Muscle of back (tissue), 13 donors: ENCODE measurements at places on chromosomes 11 and 22.

DNA sequence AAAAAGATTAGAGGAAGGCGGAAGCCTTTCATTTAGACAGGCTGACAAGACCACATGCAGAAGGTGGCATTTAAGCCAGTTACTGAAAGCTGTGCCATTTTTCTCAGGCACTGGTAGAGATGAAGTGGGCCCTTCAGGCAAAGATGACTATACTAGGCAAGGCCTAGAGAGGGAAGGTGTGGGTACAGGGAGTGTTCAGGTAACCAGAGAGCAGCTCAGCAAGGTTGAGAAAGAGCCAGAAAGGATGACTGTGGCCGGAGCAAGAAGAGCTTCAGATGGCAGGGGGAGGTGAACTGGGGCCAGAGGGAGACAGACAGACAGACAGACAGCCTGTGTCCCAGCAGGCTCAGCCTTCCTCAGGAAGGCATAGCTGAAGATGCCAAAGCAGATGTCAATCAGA lies 88.1 kb upstream of the NARS2 start:
- no peak for DNase-seq

GRCh38 chr11:90309693-90310092 lies 86.8 kb upstream of the CHORDC1 start:
- DNase-seq, result no peak

GRCh38 chr11:47514825-47515647 lies 37.9 kb downstream of the CELF1 start:
- peak; percentile 48 for DNase-seq

DNA sequence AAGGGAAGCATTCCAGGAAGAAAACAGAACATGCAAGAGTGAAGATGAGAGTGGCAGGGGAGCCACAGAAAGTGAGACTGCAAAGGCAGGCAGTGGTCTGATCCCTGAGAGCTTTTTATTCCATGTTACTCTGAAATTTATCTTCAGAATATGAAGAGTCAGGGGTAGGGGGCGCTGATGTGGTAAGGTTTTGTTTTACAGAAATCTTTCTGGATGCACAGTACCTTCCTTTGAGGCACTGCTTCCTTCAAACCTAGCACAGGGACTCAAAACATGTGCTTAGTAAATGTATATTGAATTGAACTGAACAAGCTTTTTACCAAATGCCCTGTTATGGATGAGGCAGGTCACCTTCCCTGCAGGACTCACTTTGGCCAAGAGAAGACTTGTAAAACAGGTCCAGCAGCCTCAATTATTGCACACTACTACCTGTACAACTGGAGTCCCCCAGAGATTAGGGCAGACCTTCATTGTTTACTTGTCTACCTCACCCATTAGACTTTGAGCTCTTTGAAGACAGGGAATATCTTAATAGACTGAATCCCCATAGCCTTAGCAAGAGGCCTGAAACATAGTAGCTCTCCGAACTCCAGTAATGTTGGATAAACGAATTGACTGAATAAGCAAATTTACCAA lies 2.2 kb downstream of the PAK1 start:
- DNase-seq, result peak; percentile 12

DNA sequence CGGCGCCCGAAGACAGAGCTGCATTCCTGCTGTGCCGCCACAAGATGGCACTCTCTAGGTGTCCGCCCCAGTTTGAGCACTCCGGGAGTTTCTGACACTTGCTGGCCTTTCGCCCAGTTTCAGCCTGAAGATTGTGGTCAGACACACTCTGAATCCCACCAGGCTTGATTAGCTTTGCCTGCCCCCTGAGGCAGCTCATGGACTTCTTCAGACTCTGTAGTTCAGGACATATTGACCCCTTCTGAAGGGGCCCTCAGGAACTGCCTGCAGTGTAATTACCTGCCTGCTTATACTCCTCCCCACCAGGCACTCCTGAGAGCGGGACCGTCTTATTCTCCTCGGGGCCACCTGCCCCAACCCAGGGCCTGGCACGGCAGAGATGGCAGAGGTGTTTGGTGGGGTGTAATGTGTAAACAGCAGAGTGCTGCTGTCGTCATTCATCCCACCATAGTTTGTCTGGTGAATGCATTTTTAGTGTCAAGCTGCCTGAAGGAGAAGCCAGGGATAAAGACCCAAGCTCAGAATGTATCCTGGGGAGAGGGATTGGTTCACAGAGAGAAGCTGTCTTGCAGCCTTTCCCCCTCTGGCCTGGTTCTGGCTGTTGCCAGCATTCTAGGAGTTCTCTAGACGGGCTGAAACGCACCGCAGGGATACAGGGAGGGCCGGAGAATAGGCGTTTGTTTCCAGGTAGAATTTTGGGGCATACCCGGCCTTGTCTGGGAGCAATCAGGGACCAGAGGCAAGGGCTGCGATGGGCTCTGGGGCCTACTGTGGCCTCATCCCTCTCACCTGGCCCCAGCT lies 46.4 kb downstream of the EIF3F start:
- DNase-seq, result peak; percentile 79

DNA sequence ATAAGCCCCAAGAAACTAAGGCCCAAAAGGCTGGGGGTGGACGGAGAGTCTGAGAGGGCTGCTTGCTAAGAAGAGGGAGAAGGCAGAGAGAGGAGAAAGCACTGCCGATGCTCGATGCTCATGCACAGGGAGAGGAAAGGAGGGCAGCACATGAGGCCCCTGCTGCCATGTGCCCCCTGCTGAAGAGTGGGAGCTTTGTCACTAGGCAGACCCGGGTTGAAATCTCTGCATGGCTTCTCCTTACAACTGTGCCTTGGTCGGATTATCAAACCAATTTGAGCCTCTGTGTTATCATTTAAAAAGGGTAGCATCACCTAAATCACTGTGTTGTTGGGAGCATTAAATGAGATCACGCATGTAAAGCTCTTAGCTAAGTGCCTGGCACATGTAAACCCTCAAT lies 330.5 kb downstream of the NXPE2 start:
- DNase-seq, result no peak

DNA sequence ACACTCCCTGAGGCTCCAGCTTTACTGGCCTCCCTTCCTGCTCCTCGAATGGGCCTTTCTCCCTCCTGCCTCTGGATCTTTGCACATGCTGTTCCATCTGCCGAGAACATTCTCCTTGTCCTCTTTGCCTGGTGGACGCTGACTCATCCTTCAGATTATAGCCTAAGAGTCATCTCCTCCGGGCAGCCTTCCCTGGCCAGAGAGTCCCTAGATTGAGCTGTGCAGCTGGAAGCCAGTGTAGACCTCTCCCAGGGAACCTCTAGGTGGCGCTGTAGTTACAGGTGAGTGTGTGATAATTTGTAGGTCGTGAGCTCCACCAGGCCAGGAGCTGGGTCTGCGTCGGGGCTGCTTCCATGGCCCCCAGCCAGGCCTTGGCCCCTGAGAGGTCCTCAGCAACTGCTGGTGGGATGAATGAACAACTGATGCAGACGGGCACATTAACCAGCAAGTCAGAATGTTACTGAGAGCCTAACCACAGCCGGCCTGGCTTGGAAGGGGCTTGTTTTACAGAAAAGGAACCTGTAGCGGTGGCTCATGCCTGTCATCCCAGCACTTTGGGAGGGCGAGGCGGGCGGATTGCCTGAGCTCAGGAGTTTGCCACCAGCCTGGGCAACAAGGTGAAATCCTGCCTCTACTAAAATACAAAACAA lies 8.7 kb downstream of the PNPLA5 start:
- DNase-seq, result peak; percentile 43

DNA sequence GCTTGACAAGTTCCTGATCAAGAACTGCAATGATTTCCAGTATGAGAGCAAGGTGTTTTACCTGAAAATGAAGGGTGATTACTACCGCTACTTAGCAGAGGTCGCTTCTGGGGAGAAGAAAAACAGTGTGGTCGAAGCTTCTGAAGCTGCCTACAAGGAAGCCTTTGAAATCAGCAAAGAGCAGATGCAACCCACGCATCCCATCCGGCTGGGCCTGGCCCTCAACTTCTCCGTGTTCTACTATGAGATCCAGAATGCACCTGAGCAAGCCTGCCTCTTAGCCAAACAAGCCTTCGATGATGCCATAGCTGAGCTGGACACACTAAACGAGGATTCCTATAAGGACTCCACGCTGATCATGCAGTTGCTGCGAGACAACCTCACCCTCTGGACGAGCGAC lies 12.0 kb downstream of the YWHAH start:
- no peak for DNase-seq

DNA sequence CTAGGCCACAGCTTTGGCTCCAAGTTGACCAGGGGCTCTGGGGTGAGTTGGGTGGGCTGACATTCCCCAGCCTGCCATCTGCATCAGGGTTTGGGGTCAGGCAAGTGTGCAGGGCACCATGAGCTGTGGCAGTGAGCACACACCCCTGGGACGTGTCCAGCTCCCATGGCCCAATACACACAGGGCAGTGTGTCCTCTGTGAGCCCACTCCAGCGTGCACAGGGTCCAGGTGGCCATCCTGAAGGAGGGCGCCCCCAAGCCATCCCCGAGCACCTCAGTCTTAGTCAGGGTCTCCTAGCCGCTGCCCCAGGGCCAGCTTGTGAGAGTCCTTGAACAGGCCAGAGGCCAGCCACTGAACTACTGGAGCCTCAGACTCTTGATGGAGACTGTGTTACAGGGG lies 1.2 kb upstream of the FGF3 start:
- no peak for DNase-seq

GRCh38 chr11:39678996-39679395 lies 1780.5 kb downstream of the LRRC4C start:
- DNase-seq, result no peak

GRCh38 chr11:35393098-35393497 lies 26.3 kb downstream of the SLC1A2 start:
- no peak for DNase-seq

DNA sequence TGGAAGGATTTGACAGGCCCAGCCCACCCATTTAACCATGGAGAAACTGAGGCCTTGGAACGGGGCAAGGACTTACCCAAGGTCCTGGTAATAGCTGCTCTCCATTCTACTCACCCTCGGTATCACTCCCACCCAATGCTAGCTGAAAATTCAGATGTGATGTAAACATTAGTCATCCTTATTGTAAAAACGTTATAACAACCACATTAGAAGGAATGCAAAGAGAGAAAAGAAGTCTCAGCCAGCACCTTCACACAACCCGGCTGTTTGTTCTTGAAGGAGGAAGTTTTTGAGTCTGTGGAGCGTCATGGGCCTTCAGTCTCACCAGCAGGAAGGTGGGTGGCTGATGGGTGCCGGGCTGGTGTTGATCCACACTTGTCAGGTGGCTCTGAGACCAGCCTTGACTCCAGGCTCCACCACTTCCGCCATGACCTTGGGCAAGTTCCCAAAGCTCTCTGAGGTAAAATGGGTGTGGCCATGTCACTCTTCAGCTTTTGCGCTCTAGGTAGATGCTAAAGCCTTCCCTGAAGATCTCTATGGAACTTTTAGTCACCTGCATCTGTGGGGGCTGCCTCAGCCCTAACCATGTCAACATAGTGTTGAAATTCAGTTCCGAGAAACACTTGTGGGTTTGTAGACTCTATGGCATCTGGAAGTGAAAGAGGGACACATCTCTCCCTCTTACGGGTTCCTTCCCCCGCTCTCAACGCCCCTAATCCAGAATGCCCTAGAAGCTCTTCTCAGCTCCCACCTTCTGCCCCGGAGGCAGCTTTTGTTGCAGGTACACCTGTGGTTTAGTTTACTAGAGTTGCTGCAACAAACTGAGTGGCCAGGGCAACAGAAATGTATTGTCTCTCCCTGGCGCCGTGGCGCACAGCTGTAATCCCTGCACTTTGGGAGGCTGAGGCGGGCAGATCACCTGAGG lies 14.8 kb downstream of the CD6 start:
- no peak for DNase-seq
